CD4-positive, alpha-beta T cell treated with Interleukin-15 for 1 hour (primary cell): ENCODE measurements at places on chromosomes 13 and 19.

DNA sequence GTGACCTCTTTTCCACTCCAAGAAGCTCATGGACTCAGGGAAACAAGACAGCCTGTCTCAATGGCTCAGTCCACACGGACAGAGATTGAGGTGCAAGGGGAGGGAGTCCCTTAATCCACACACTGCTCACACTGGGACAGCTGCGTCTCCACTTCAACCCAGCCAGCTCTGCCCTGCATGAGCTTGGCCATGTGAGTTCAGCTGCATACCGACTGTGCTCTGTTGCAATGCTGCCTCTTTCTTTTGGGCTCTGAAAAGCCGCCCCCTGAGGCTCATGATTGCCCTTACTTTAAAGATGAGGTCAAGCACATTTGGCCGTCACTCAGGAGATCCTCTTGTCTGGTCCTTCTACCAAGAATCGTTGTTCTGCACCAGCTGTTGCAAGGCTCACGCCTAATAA, 64.8 kb upstream of the KCTD15 start:
- DNase-seq = no peak

DNA sequence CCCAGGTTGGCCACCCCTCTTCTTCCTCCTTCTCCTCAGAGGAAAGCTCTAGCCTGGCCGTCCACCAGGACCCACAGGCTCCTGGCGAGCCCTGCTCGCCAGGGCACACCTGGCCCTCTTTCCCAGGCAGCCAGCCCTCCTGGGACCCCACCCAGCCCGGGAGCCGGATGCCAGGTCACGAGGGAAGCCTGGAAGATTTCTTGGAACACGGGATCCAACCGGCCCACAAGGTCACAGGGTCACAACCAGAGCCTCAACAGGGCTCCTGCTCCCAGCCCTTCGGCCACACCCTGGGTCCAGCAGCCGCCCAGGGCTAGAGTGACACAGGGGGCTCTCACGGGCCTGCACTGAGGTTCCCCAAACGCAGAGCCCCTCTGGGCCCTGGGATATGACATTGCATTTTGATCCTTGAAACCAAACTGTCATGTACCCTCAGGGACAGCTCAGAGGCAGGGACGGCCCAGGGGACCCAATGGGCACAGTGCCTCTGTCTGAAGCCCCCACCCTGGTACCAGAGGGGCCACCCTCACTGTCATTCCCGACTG, 5.5 kb downstream of the MKNK2 start:
- no peak for DNase-seq

GRCh38 chr13:104436555-104436954, 1370.3 kb upstream of the SLC10A2 start:
- no peak for DNase-seq

DNA sequence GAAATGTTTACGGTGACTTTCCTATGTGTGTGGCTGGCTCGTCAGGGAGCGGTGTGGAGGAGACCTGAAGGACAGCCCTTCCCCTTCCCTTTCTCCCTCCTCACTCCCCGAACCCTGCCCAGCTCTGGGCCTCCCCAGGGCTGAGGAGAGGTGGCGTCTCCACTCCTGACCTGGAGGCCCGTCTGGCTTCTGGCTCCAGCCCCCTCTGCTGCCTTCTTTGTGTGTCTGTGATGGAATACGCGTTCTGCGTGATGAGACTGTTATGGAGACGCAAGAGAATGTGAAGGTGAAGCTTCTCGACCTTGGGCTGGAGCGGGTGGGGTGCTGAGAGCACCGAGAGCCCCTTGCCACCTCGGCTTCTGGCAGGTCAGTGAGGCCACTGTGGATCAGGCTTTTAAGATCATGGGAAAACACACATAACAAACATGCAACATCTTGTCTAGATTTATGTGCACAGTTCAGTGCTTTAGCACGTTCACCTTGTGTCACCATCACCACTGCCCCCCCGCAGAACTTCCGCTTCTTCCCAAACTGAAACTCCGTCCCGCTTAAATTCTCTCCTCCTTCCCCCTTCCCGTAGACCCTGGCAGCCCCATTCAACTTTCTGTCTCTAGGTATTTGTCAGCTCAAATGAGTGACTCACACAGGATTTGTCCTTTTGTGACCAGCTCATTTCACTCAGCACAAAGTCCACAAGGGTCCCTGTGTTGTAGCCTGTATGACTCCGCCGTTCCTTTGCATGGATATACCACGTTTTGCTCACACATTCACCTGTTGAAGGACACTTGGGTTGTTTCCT, 24.7 kb downstream of the ATP11A start:
- DNase-seq = no peak

DNA sequence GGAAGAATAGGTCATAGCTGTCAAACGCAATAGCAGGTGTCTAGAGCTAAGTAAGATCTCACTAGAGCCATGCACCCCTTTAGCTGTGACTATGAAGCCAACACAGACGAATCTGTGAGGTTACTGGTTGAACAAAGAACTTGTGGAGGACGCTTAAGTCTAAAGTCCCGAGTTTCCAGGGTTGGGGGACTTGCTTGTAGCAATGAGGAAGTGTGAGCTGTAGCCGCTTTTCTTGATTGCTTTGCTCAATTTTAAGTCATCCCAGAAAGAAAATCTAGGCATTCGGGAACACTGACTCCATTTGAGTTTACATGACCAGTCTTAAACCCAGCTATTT, 1.6 kb downstream of the GPC5 start:
- DNase-seq = no peak

GRCh38 chr19:54694648-54695047, 29.6 kb upstream of the KIR3DL3 start:
- no peak for DNase-seq

DNA sequence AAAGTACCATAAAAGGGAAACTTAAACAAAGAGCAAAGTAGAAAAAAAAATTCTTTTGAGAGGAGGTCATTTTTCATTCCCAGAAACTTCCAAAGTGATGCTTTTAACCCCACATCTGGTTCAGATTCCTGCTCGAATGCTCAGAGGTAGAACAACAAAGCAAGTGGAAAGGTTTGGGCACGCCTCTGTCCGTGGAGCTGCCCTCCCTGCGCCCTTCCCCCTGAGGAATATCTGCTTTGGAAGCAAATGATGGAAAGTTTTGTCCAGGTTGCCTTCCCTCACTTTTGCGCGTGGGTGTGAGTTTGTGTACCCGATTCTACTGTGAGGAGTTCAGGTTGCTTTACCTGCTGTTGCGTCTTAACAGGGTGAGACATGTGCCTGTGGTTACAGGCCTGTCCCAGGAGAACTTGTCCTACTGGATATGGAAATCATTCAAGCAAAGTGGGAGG, 110.2 kb downstream of the KLF5 start:
- no peak for DNase-seq

- DNase-seq = no peak
These were observed 9.5 kb upstream of the AMER2 start for GRCh38 chr13:25181597-25181996.

GRCh38 chr19:55308281-55308680, 16.9 kb downstream of the TMEM150B start:
- no peak for DNase-seq

DNA sequence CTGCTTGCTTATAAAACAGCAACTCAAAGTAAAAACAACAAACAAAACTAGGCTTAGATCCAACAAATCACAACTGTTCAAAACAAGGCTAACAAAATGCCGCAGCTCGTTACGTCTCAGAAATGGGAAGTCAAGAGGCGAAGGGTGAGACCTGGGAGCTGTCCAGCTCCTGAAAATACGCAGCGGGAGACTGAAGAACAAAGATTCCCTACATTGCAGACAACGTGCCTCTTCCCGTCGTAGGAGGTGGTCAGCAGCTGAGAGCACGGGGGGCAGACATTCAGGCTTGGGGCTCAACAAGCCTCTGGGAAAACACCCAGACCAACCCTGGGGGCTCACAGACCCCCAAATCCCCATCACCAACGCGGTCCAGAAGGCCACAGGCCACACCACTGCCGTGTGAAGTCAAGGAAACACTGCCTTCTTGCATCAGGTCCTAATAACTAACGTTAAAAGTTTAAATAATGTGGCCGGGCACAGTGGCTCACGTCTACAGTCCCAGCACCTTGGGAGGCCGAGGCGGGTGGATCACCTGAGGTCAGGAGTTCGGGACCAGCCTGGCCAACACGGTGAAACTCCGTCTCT, 13.5 kb downstream of the PLPP2 start:
- no peak for DNase-seq

GRCh38 chr13:70237131-70237530, 128.9 kb upstream of the KLHL1 start:
- no peak for DNase-seq

GRCh38 chr13:44930963-44931623, 58.2 kb downstream of the NUFIP1 start:
- no peak for DNase-seq

- DNase-seq = no peak
These were observed 31.3 kb upstream of the CEBPA start for GRCh38 chr19:33333642-33334041.

GRCh38 chr19:4232614-4233281, 3.4 kb downstream of the EBI3 start:
- no peak for DNase-seq

DNA sequence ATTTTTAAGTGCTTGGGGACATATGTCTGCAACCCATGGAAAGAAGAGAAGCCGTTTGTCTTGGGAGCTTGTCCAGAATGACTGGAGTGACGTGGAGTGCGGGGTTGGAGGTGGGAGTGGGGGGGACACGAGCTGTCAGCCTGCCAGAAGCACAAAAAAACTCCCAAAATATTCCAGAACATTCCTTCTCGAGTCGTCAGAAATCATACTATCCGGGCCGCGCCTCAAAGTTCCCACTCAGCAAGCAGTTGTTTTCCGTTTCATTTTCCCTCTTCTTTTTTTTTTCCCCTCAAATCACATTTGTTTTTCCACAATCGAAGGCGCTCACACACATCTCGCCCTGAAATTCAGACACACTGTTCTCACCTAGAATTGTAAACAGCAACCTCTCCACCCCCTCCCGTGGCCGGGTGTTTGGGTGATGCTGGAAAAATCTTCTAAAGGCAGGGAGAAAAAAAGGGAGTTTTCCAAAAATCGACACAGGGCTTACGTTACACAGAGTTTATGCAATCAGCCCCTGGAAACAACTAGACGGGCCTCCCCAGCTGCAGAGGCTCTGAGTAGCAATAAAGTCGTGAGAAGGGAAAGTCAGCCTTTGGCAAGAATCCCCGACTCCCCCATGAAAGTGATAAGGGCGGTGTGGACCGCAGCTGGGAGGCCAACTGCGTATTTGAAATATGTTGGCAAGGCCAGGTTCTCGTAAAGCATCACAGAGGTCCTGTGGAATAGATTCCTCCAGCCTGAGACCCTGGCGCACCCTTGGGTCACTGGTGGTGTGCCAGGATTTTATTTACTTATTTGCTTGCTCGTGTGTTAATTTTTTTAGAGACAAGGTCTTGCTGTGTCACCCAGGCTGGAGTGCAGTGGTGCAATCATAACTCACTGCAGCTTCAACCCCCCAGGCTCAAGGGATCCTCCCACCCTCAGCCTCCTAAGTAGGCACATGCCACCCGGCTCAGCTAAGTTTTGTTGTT, 31.2 kb upstream of the KLF2 start:
- DNase-seq = no peak

- DNase-seq = no peak
These were observed 2673.8 kb downstream of the PCDH9 start for GRCh38 chr13:64556376-64556775.

DNA sequence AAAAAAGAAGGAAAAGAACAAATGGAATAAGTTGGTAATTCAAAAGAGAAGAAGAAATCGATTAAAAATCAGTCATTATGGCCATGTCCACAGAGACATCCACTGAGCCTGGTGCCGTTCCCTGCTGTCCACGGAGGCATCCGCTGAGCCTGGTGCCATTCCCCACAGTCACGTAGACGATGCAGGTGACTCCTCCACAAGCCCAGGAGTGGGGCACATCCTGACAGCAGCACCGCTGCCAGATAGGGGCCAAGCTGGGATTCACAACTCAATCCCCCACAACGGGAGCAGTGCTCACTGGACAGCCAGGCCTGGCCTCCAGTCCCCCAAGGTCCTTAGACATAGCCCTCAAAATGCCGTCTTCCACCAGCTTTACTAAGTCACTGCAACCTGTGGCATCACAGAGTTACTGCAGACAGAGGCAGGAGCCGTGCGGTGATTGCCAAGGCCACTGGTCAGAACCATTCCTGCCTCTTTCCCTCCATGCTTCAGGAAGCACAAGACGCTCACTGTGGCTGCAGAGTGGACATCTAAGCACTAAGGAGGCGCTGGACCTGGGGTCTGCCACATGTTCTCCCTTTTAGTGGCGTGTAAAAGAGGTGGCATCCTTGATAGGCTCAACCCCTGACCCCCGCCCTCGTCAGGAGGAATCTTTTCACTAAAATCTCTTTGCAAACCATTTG, 131.5 kb upstream of the SPACA7 start:
- DNase-seq = no peak

GRCh38 chr19:21835810-21836444, at the start of gene ZNF43:
ZNF43 (minus strand) TSS chr19:21836182; CDS start chr19:21836038, 144 bp downstream.
- DNase-seq = peak; percentile 92
